ENCODE measurements at places on chromosomes 3 and 15.

- no peaks in the 10 kb centered on the region for H3K36me3 ChIP-seq
- H3K4me3 ChIP-seq, result no peak overlapping the region
- H3K27ac ChIP-seq, result no peak overlapping the region
- H3K4me1 ChIP-seq, result no peaks in the 10 kb centered on the region
- DNase-seq, result peak; percentile 5
Observed at GRCh38 chr3:8324747-8325146, 176.9 kb upstream of the LMCD1 start.

- DNase-seq, result no peak
- no peak overlapping the region for H3K27ac ChIP-seq
- H3K4me3 ChIP-seq, result no peak overlapping the region
- no peaks in the 10 kb centered on the region for H3K36me3 ChIP-seq
Observed at GRCh38 chr3:18035641-18036449, 293.4 kb upstream of the TBC1D5 start.

GRCh38 chr15:66515901-66516322 is 10.8 kb downstream of the ZWILCH start:
- no peak overlapping the region for H3K4me3 ChIP-seq
- H3K27me3 ChIP-seq, result no peaks in the 10 kb centered on the region
- no peaks in the 10 kb centered on the region for H3K4me1 ChIP-seq
- DNase-seq, result no peak
- no peak overlapping the region for H3K27ac ChIP-seq
- H3K36me3 ChIP-seq, result peaks cover 1% of the 10 kb centered on the region

- no peak overlapping the region for H3K27ac ChIP-seq
- DNase-seq, result no peak
- H3K4me1 ChIP-seq, result no peaks in the 10 kb centered on the region
- no peak overlapping the region for H3K4me3 ChIP-seq
- H3K27me3 ChIP-seq, result no peaks in the 10 kb centered on the region
- no peaks in the 10 kb centered on the region for H3K36me3 ChIP-seq
Observed at GRCh38 chr3:27639271-27639670, 82.9 kb downstream of the EOMES start.

GRCh38 chr15:69807721-69808120 is 290.0 kb downstream of the TLE3 start:
- H3K27me3 ChIP-seq, result no peaks in the 10 kb centered on the region
- no peak for DNase-seq
- no peak overlapping the region for H3K4me3 ChIP-seq
- H3K27ac ChIP-seq, result no peak overlapping the region
- H3K36me3 ChIP-seq, result no peaks in the 10 kb centered on the region
